CD4-positive, alpha-beta T cell treated with Interleukin-4 for 4 hours (primary cell): ENCODE measurements at places on chromosomes 7 and 10.

DNA sequence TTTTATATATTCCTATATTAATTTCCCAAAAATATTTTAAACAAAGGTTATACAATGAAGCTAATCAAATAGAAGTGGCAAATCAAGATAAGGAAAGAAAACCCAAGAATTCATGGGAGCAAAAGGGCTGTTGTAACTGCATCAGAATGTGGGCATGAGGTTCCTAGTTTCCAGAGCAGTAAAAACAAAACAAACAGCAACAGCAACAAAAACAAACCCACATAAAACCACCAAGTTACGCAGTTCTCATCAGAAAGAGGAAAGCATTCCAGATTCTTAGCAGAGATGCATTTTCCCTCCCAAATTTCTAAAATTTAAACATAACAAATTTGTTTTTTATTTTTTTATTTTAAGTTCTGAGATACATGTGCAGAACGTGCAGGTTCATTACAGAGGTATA lies 34.8 kb upstream of the MSMB start:
- DNase-seq, result no peak

DNA sequence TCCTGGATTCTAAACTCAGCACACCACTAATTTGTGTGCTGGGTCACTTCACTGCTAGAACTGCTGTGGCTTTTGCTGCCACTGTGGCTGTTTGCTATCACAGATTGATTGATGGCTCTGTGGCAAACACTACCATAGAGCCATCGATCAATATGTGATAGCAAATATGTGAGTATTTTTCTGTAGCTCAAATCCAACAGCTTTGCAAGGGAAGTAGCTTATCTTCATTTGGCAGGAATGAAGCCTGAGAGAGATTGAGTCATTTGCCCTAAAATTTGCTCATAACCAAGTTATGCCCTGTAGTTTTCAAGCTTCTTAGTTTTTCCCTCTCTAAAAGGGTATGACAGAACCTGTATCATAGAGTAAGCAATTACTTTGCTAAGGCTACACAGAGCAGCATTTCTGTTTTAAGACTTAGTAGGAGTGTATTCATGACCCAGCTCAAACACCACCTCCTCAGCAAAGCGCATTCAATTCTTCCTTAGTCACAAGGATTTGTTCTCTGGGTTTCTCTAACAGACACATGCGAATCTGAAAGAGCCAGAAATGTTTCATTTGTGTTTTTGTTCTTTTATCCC lies 43.1 kb downstream of the MINPP1 start:
- no peak for DNase-seq

GRCh38 chr7:3003936-3004335 lies 39.7 kb downstream of the CARD11 start:
- DNase-seq, result no peak

GRCh38 chr10:111822661-111823060 lies 360.9 kb downstream of the GPAM start:
- DNase-seq, result no peak

DNA sequence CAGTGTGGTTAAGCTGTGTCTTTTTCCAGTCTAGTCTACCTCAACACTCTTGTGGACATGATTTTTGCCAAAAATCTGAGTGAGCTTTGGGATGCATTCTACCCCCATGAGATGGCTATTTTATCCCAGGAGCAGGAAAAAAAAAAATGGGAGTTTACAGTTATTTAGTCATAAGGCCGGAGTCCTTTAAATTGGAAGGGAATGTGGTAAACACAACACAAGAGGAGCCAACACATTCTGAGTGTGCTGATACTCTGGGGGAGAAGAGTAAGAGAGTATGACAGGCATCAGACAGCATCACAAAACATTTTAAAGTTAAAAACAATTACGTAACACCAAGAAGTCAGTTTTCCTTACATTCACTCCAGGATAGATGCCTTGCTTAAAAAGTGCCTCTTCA lies 46.1 kb downstream of the C1GALT1 start:
- no peak for DNase-seq

DNA sequence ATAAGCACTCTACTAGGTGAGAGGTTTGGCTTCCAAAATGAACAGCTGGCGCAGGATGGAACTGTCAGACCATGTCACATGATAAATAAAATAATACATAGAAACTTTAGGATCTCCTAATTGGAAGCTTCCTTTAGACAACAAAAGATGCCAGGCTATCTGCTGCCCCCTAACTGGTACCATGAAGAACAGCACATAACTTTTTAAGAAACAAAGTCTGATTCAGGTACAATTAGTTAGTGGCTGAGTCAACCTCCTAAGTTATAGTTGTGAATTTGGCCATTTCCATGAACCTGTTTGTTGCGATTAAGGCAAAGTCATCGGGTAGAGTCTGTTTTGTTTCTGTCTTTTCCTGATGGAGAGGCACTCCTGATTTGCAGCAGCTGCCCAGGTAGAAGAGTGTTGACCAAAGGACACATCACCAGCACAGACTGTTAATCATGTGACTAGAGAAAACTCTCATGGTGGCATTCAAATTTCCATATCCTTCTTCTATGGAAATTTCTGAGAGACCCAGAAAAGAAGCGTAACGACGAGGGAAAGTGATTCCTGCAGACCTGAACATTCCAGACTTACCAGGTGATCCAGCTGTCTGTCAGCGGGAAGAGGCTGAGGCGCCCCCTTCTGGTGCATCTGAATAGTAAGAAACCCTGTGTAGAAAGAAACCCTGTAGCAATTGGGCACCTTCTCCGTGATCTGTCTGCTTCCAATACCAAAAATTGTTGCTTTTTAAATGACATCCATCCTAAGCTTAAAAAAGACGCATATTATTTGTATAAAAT lies 8.6 kb upstream of the INHBA start:
- no peak for DNase-seq

GRCh38 chr7:5450549-5451327 lies 27.1 kb upstream of the TNRC18 start:
- peak; percentile 19 for DNase-seq

DNA sequence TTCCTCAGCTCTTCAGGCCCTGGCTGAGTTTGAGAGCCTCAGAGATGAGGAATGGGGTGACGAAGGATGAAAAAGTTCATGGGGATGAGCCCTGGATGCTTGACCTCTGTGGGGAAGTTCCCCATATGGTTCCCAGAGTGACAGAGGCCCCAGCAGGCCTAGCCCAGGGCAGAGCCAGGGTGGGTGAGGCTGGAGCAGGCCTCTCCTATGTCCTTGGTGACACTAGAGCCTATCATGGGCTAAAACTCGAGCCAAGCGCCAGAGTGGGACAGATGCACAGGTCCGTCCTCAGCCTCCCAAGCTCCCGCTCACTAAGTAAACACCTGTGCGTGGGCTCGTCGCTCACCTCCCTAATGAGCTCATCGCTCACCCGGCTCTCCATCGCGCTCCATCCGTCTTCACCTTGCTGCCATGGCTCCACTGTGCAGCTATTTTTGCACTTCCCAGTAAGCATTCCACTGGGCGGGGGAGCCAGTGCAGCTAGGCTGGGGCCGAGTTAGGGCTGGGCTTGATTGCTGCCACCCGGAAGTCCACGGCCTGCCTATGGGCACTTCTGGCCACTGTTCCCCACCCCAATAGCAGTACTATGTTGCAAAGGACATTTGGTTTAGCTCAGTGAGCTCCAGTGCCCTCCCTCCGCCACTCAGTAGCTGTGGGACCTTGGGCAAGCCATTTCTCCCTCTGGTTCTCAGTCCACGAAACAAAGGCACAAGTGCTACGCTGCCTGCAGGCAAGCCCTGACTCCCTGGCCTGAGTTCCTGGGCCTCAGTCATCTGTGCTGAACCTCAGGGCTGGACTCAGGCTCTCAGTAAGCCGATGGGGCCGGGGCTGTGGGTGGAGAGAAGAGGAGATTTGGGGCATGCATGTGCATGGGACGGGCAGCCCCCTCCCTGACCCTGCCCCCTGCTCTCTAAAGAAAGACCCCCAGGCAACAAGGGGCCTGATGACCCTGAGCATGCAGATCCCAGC lies 117.3 kb upstream of the PCBD1 start:
- no peak for DNase-seq

DNA sequence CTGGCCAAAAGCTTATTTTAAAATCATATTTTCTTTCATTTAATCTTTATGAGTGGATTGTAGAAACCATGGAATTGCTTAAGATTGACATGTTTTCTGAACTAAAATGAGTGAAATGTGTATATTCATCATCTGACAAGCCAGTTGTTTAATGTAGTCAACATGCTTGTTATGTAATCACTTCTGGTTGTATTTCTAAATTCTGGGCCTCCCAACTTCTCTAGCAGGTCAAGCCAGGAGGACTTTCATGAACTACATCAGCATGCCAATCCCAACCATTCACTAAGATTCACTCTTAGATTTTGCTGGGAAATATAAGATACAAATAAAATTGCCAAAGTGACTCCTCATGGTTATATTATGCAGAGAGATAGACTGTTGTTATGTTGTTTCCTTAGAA lies 21.1 kb upstream of the MAP3K8 start:
- DNase-seq, result no peak

GRCh38 chr7:151660141-151660540 lies 140.4 kb upstream of the RHEB start:
- DNase-seq, result no peak

DNA sequence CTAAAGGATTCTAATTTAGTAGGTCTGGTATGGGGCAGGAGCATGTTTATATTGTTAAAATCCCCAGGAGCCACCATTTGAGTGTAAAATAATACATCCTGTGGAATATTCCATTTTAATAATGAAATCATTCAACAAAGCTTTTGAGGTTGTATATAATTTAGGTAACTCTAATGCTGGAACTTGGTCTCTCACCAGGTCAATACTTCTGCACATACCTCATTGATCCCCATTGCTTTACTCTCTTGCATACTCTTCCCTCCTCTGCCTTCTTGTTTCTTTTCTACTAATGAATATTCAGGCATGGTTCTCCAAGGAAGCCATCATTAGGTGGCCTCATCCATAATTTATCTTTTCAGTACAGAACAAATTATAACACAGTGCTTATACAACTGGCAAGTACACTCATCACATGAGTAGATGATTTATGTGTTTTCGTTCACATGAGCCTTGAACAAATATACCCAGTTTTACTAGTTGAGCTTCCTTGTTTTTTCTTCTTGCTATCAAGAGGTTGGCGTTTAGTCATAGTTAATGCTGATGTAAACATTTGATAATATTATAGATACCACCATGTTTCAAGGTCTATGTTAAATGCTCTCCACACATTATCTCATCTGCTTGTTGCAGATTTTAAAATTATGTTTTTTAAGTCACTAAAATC lies 7.2 kb downstream of the PALS2 start:
- no peak for DNase-seq

- DNase-seq, result no peak
Measured at GRCh38 chr10:95356190-95356955, 65.6 kb upstream of the PDLIM1 start.

GRCh38 chr7:151462306-151462779 lies 22.4 kb upstream of the CRYGN start:
- DNase-seq, result no peak

DNA sequence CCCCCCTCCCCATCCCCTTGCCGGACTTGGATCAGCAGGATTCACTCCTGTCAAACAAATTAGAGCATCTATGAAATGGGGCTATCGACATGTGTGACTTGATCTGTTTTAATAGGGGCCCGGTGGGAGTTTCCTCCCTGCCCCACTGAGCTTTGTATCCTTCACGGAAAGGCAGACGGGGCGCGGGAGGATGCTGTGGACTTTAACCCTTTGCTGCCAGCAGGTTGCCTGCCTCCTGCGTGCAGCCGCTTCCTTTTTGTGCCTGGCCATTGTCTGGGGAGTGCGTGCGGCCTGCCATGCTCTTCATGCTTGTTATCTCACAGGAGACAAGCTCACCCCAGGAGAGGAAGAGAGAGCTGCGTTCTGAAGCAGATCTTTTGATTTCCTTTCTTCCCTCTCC lies 512.8 kb upstream of the GALNT17 start:
- no peak for DNase-seq
